Kidney (tissue), 22 donors: ENCODE measurements at places on chromosomes 3 and 15.

DNA sequence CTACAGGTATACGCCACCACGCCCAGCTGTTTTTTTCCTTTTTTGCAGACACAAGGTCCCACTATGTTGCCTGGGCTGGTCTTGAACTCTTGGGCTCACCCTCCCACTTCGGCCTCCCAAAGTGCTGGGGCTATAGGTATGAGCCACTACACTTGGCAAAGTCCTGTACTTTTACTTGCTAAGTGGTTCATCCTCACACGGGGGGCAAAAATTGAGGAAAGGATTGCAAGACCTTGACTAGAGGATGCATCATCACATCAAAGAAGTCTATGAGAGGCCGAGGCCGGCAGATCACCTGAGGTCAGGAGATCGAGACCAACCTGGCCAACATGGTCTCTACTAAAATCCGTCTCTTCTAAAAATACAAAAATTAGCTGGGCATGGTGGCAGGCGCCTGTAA, 116.5 kb upstream of the FAM174B start:
- DNase-seq: no peak

- no peak for DNase-seq
Observed at GRCh38 chr15:26841941-26842340, 24.9 kb upstream of the GABRA5 start.

DNA sequence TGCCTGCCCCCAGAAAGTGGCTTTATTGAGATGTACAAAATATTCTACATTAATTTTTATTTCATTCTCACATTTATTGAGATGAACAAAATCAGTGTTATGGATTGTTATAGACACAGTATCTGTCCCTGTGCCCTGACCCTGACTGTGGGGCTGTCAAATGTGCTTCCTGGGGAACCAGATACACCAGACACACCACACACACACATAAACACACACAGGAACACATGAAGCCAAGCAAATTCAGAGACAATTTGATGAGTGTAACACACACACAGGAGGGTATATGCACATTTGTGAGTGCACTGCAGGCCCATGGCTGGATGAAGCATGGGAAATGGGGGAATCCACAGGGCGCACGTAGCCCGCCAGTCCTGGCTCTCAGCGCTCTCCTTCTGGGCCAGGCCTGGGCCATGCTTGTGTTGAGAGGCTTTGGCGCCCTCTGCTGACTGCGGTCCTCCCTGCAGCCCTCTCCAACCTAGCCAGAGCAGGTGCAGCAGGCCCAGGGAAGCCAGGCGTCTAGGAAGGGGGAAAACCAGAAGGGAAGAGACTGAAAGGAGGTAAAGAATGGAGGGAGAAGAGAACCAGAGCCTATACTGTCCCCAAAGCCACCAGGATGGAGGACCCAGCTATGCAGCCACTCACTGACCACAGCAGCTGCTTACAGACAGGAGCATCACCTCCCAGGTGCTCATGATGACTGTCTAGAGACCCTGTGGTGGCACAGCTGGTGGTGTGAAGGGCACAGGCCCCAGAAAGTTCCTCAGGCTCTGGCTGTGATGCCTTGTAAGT, 18.0 kb upstream of the LOXL1 start:
- DNase-seq: peak; percentile 85

DNA sequence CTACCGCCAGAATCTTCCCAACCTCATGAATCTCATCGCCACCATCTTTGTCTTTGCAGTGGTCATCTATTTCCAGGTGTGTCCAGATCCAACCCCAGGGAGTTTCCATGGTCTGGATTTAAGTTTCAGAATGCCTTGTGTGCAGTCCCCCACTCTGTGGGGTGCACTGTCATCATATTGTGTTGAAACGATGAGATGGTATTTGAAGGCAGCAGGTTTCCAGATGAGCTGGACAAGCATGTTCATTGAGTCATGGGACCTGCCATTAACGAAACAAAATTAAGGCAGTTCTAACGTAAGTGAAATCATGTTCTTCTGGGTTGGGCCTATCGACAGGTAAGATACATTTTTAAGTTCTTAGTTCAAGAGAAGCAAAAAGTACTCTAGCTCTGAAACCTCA, 12.7 kb downstream of the SEC61A1 start:
- DNase-seq: no peak

DNA sequence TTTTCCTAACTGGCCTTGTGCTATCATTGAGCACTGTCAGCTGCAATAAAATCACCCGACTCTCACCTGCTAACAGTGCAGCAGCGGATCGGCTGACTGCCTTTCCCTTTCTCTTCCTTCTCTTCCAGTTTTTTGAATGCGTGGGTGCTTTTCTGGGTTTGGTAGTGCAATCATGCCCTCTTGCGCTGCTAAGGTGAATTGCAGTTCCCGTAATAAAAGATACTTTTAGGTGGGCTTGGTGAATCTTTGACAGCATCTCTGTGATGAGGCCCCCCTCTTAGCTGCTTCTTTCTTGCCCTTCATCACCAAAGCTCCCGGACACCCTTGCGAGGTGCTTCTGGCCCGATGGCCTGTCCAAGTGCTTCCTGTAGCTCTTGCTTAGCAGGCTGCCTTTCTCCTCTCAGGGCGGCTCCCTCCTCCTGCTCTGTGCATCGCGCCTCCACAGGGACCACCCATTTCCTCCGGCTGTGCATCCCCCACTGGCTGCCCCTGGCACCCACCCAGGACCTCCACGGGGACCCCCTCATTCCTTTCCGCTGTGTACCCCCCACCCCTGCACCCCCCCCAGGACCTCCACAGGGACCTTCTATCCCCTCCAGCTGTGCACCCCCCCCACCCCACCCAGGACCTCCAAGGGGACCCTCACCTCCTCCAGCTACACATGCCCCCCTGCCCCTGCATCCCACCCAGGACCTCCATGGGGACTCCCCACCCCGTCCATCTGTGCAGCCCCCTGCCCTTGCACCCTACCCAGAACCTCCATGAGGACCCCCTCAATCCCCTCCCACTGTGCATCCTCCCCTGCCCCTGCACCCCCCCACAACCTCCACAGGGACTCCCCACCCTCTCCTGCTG, 50.8 kb upstream of the RPL32 start:
- DNase-seq: peak; percentile 85

GRCh38 chr3:56857178-56857577, 55.4 kb upstream of the ARHGEF3 start:
- no peak for DNase-seq

- DNase-seq: no peak
Observed at GRCh38 chr3:133643611-133644010, 18.1 kb downstream of the TOPBP1 start.

DNA sequence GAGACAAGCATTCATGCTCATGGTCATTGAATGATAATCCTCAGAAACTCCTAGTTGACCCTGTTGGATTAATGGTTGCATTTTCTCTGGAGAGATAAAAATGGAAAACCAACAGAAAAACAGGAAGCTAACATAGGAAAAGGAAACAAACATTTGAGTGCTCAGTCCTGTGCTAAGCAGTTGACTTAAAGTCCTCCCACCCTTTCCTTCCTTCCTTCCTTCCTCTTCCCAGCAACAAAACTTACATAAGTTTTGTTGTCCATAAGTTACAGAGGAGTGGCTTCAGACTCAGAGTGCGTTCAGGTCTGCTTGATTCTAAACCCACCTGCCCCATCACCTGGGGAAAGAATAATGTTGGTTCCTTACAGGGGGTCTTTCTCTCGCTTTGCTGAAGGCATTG, 163.8 kb upstream of the RGMA start:
- no peak for DNase-seq

- DNase-seq: no peak
Observed at GRCh38 chr3:25441234-25441856, 13.3 kb downstream of the RARB start.

- peak; percentile 50 for DNase-seq
Observed at GRCh38 chr3:24493746-24494617, 668 bp downstream of the THRB start.

GRCh38 chr15:52652984-52653383, 26.2 kb downstream of the ATOSA start:
- DNase-seq: no peak

DNA sequence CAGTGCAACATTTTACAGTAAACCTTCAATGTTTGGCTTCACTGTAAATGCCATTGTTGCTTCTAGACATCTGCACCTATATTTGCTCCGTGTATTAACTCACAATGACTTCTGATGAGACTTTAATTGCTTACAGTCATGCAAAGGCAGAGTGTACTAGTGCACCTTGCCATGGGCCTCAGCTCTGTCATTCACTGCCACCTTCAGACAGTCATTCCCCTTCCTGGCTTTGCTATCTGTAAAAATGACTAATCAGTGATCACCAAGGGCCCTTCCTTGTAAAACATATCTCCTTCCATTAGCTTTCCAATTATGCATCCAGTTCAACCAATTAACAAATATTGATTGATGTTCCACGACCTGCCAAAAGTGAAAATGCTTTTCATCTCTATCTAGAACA, 120.3 kb downstream of the ARRDC4 start:
- no peak for DNase-seq

- no peak for DNase-seq
Observed at GRCh38 chr15:72535911-72536310, 61.8 kb downstream of the ARIH1 start.

GRCh38 chr3:33919312-33920120, 121.1 kb downstream of the PDCD6IP start:
- DNase-seq: no peak

DNA sequence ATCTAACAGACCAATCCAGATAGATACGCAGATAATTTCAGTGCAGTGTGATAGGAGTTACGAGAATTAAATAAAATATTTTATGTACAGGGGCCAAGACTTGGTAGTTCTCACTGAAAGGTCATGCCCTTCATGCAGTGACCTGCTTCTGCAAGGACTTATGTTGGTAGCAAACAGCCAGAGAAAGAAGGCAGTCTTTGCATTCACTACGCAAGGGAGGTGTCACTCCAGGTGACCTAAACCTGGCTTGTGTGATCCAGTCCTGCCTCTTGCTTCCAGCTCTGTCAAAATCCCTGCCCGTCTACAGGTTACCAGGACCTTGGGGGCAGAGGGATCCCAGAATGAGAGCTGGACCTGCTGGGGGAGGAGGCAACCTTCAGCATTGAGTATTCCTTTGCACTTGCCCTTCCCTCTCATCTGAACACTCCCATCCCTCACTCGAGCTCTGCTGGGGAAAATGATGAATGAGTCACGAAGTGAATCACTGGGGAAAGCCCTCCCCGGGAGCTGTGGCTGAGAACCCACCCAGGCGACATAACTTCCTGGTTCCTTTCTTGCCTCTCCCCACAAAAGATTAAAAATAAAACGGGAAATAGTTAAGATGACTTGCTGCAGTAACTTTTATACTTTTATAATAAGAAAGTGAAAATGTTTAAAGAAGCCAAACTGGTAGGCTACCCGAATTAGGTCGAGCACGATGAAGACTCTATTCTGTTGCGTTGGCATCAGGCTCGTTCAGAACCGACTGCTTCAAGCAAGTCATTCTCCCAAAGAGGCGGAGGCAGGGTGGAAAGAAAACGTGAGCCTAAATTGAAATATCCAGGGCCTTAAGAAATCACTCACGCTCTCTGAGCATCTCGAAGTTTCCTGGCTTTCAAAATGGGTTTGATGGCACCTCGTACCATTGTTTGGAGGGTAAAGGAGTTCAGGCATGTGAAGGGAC, 216.1 kb downstream of the SLCO3A1 start:
- peak; percentile 34 for DNase-seq

- DNase-seq: no peak
Observed at GRCh38 chr15:28100516-28101195, 1.5 kb upstream of the OCA2 start.

DNA sequence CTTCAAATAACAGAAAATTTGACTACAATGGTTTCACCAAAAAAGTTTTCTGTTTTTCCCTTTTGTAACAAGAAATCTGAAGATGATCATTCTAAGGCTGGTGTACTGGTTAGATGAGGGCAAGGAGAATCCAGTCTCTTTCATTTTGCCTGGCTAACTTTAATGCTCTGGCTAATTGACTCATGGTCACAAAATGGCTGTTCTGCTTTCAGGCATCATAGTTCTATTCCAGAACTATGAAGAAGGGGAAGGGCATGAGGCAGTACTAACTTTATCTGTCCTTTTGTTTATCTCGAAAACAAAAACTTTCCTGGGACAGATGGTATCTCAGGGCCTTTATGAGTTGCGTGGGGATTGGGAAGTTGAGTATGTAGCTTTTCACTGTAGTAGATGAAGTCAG, 50.4 kb downstream of the SLC25A26 start:
- no peak for DNase-seq

DNA sequence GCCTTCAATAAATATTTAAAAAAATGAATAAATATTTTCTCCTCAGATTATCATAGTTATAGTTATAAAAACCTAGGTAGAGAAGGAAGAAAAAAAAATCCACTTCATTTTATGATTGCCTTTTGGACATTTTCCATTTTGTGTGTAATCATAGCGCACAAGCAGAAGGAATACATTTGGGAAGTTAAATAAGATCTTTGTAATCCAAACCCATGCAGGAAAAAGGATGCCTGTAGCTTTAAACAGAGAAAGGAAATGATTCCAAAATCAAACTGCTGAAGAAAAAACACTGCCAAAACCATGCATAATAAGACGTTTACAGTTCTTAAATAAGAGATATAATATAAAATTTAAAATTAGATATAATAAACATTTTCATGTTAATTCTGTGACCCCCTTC, 7.4 kb upstream of the CCDC54 start:
- no peak for DNase-seq

- no peak for DNase-seq
Observed at GRCh38 chr3:133248389-133248788, 151.5 kb upstream of the BFSP2 start.

DNA sequence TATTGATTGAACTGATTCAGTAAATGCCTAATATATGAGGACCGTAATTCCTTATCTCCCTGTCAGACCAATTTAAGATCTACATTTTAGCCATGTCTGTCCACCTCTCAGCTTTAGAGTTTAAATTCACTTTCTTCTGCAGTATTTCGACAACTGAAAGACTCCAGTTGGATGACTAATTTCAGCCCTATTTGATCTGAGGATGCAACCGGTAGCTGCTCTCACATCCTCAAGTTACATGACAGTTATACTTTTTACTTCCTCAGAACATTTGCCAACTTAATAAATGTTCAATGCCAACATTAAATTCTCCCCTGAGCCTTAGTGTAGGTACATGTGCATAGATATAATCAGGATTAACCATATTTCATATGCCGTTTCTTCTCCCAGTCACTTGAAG, 2.5 kb upstream of the HHLA2 start:
- DNase-seq: no peak

GRCh38 chr3:127035677-127036076, 52.8 kb downstream of the PLXNA1 start:
- DNase-seq: no peak

GRCh38 chr3:14410106-14410502, 7.7 kb downstream of the SLC6A6 start:
- no peak for DNase-seq

GRCh38 chr3:1381647-1382036, 288.8 kb downstream of the CNTN6 start:
- DNase-seq: no peak

DNA sequence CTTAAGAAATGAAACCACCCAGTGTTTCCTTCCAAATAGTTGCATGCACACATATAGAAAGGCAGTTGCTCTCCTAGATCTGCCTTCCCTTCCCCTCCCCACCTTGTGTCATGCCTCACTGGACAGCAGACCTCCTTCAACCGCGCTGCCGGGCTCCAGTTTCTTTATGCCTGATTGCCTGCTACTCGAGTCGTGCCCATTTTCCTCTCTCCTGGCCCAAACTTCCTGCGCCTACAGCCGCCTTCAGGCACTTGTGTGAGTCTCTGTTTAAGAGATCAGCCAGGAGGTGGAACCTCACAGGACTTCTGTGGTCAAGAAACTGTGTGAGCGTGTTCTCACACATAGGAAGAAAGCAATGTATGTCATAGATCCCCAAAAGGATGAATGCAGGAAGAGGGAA, 8.8 kb upstream of the FAM107A start:
- peak; percentile 88 for DNase-seq

- DNase-seq: no peak
Observed at GRCh38 chr3:61990327-61991027, 382.9 kb downstream of the FEZF2 start.
